ENCODE measurements at places on chromosomes 2 and 18.
A peak's percentile ranks its signal among the peaks of the same experiment; 100 is the strongest.

GRCh38 chr2:192696857-192697256 is 502.1 kb upstream of the TMEFF2 start:
- DNase-seq, result no peak

DNA sequence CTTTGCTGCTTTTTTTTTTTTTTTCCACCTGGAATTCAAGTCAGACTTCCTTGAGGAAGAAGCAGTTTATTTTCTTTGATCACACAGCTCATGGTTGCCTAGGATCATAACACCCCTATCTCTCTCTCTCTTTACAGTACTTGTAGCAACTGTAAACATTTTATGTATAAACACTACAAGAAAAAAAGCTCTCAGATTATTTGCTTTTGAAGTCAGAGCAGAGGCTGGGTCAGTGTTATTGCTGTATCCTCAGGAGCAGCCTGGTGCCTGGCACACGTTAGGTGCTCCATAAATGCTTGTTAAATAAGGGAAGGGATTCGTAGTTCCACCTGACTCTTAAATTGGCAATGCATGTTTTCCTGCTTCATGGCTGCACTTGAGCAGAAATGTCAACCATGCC is 221.2 kb downstream of the TGIF1 start:
- peak; percentile 50 for DNase-seq

- no peak for DNase-seq
Measured at GRCh38 chr2:53033411-53033810, 734.2 kb upstream of the CHAC2 start.

DNA sequence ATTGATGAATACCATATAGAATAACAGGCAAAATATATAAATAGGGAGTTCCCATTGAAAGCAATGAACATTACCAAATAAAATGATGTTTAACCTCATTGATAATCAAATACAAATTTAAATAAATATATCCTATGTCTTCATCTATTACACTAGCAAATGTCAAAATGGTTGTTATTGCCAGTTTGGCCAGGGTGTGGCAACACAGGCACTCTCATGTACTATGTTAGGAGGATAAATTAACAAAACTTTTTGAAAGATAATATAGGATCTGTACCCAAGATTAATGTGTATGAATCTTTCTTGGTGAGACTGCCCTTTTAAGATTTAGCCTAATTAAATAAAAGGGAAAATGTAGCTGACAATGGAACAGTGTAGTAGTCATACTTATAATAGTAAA is 659.3 kb downstream of the ERBB4 start:
- DNase-seq, result no peak

DNA sequence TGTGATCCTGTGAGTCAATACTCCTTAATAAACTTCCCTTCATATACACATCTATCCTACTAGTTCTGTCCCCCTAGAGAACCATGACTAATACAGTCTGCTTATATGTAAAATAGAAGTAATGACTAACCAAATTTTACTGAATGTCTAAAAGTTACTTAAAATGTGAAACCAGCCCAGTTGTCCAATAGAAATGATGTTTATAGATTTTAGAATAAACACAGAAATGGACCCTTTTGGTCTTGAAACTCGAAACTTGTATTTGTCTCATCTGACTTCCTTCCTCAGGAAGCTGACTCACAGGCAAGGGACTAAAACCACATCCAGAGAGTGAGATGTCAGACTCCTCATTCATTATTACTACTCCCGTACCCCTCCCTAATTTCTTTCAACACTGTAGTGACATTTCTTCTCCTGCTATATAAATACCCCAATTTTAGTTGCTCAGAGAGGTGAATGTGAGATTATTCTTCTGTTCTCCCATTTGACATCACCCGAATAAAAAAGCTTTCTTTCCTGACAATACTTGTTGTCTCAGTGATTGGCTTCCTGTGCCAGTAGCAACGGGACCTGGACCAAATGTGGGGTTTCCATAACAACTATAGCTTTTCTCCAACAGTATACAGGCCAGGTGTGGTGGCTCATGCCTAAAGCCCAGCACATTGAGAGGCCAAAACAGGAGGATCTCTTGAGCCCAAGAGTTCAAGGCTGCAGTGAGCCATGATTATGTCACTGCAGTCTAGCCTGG is 486.0 kb downstream of the ERBB4 start:
- DNase-seq, result no peak

DNA sequence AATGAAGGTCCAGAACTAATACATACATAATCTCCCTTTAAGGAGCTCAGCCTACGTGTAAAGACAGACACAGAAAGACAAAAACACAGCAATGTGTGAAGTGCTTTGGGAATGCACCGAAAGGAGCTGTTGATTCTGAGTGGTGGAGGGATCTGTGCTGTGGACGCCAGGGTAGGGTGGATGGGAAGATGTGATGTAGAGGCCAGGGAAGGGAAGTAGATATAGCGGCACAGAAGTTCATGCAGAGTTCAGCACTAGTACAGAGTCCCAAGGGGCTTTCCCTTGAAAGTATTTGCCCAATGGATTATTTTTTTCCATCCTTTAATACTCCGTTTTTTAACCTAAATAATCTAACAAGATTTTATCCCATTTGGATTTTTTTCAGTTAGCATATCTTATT is 32.1 kb upstream of the DOCK10 start:
- DNase-seq, result no peak

- no peak for DNase-seq
Measured at GRCh38 chr18:42068030-42068429, 113.0 kb downstream of the PIK3C3 start.
